ENCODE measurements at places on chromosomes 2 and 18. TPM values are rescaled to one million over a fixed set of nuclear protein-coding genes. Genes with fewer than 3 reads are reported as not detected.

- no peak for DNase-seq
These were observed 28.1 kb upstream of the PNPT1 start for GRCh38 chr2:55721596-55722215.

DNA sequence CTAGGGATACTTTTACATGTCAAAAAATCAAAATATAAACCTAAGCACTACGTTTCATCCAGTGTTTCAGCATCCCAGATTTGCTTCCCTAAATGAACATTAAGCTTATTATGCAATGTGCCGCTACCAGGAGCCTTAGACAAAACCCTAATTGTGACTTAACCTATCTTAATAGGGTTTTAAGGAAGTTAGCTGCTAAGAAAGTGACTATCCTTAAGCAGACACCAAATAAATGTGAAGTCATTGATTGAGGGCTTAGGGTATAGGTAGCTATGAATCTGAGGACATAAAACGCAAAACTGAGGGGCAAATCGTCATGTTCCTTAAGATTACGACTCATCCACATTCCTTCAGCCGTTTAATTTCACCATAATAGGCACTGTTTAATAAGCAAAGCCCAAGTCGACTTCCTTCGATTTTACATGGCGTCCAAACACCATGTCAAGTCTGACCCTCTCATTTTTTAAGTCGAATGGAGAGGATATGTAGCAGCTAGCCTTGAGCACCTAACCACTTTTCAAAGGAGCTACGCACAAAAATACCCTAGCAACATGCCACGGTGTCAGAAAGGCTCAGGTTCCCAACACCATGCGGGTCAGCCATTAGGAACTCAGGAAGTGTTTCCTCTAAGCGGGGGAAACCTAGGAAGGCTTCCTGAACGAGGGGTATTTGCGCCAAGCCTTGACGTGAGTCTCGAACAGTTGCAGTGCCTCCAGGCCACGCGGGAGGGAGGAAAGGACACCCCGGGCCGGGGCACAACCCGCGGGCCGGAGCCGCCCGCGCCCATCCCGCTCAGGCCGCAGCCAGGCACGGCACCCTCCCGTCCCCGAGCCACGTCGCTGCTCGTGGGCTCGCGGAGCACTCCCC, 1.0 kb downstream of the HDLBP start:
- peak; percentile 56 for DNase-seq

DNA sequence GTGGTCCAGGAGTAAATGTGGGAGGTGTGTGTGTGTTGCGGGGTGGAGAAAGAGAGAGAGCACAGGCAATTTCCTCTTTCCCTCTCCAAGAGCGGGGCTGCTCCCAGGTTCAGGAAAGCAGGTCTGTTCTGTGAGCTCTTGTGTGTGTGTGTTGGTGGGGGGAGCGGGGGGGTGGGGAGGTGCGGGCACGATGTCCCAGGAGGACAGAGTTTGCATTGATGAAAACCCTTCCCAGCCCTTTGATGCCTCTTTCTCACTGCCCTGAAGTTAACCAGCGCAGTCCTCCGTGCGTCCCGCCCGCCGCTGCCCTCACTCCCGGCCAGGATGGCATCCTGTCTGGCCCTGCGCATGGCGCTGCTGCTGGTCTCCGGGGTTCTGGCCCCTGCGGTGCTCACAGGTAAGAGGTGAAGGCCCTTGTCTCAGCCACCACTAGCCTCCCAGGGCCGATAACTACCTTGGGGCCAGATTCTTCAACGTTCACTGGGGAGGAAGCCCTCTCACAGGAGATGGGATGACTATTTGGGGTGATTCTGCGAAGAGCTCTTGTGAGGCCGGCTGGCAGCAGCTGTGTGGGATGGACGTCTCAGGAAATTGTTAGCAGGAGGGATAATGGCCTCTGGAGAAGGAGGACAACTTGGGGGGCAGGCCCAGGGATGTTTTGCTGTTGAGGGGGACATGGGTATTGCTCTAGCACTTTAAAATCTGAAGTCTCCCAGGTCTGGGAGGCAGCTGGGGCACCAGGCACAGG, at the start of gene SNORC:
Gene SNORC (plus strand): TSS at position 247 of the 748 bp plus-strand sequence. CDS start 78 bp downstream, at position 325.
- no peak for DNase-seq

Gene PRSS56
- not detected for total RNA-seq

GRCh38 chr2:241069821-241070281, 32.2 kb downstream of the MTERF4 start:
- no peak for DNase-seq
